ENCODE measurements at places on chromosomes 11 and 22.
A peak's percentile ranks its signal among the peaks of the same experiment; 100 is the strongest.

DNA sequence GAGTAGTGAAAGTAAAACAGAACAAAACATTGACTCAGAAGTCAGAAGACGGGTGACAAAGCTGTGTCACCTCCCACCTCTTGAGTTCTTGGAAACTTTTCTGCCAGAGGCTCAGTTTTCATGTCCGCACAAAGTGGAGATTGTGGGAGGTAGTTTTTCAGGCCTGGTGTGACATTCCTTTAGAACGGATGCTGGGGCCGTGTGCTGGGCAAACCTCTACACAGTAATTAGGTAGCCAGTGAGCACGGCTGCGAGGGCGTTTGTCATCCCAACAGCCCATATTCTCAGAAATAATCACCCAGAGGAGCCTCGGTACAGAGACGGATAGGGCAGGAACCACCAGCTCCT lies 1054.4 kb downstream of the TBC1D22A start:
- DNase-seq: no peak

DNA sequence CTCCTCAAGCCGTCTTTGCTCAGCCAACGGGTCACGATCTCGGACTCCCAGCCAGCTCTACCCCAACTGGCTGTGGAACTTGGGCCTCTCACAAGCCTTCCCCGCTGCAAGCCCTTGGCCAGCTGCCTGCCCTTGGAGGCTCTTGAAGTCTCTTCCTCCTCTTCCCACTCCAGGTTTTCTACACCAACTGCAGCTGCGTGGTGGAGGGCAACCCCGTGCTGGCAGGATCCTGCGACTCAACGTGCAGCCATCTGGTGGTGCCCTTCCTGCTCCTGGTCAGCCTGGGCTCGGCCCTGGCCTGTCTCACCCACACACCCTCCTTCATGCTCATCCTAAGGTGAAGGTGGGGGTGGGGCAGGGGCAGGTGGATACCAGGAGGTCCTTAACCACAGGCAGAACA lies 40.5 kb upstream of the TPBGL start:
- DNase-seq: no peak

DNA sequence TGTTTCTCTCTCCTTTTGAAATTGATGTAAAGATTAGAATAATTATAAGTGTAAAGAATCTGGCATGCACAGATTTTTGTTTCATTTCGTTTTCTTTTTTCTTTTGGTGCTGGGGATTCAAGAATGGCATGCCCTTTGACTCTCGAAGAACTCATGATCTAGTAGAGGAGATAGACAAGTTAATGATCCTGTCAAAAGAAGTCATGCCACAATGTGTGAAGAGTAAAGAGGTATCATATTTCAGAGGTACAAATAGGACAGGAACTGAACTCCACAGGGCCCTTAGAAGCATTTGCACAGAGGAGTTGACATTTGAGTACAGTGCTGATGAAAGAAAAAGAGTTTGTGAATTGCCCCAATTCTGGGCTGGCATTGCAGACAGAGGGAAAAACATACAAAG lies 708.0 kb upstream of the ARHGAP42 start:
- no peak for DNase-seq

GRCh38 chr11:107653076-107653475 lies 58.8 kb downstream of the SLN start:
- no peak for DNase-seq

DNA sequence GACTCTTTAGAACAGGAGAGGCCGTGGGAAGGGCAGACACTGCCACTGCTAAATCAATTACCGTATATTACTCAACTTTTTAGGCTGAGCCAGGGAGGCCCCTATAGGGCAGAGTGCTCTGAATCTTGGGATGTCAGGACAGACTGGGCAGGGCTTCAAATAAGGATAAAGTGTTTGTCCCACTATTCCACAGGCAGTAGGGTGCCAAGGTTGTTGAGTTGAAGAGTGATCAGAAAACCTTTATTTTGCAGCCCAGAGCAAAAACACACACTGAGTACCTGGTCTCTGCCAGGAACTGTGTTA lies 1.6 kb upstream of the B4GAT1 start:
- DNase-seq: no peak

- no peak for DNase-seq
Observed at GRCh38 chr11:45247433-45247832, 38.7 kb downstream of the SYT13 start.

DNA sequence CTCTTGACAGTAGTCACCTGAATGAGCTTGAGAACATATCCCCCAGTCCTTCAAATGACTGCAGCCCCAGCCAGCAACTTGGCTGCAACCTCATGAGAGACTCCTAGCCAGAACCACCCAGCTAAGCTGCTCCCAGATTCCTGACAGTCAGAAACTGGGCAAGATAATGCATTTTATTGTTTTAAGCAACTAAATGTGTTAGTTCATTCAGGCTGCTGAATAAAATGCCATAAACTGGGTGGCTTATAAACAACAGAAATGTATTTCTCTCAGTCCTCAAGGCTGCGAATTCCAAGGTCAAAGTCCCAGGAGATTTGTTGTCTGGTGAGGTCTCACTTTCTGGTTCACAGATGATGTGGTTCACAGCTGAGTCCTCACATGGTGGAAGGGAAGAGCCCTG lies 5.8 kb upstream of the PAMR1 start:
- no peak for DNase-seq

- no peak for DNase-seq
Observed at GRCh38 chr22:50568626-50569025, 5.9 kb upstream of the SYCE3 start.

DNA sequence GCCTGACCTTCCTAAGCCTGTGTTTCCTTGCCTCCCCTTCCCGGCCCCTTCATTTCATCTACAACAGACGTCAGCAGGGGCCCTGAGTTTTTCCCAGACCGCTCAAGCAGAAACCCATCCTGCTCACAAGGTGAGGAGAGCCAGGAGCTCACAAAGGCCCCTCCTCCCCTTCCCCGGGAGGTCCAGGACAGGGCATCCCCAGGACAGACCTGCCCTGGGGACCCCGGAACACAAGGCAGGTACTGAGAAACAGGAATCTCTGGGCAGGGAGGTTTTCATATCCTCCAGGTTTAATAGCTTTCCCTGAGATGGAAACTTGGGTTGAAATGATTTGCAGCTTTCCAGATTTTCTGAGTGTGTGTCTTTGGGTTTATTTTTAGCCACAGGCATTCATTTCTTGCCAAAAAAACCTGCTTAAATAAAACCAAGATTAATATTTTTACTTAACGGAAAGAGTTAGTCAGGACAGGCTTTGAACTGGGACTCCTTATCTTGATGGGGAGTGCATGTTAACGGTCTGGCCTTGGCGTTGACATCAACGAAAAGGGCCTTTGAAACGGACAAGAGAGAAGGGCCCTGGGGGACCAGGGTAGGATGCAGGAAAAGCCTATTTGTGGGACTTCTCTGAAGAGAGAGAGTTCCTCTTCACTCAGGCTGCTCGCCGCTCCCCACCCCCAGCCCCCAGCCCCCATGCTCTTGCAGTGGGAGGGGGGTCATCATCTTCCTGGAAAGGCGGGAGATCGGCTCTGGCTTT lies 38.5 kb downstream of the TIMP3 start:
- no peak for DNase-seq

- no peak for DNase-seq
Observed at GRCh38 chr22:37352481-37352880, 70.2 kb downstream of the CYTH4 start.

- no peak for DNase-seq
Observed at GRCh38 chr11:15841931-15842740, 514.2 kb downstream of the SOX6 start.

DNA sequence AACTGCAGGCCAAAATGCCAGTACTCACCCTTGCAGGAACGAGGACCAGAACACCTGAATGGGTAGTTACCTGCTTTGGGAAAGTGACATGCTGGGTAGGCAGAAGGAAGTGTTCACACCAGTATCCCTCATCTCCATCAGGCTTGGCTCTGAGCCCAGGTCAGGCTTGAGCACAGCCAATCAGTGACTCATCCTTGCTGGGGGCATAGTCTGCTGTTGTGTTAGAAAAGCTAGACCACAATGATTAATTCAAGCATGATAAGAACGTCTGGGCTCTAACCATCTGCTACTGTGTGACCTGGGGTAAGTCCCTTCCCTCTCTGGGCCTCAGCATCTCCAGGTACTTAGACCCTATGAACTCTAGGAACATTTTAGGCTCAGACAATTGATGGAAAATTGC lies 450.4 kb downstream of the MIAT start:
- DNase-seq: no peak

DNA sequence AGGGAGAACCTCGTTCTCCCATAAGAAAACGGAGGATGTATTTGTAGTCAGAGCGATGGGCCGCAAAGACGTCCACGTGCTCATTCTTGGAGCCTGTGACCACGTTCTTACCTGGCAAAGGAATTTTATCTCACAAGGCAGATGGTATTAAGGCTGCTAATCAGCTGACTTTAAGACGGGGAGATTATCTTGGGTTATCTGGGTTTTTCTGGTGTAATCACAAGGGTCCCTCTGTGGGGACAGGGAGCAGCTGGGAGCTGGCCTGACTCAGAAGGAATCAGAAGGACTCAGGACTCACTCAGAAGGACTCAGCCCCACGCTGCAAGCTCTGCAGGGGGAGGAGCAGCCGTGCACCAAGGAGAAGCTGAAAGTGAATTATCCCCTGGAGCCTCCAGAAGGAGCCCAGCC lies 7.5 kb upstream of the SIGIRR start:
- no peak for DNase-seq

DNA sequence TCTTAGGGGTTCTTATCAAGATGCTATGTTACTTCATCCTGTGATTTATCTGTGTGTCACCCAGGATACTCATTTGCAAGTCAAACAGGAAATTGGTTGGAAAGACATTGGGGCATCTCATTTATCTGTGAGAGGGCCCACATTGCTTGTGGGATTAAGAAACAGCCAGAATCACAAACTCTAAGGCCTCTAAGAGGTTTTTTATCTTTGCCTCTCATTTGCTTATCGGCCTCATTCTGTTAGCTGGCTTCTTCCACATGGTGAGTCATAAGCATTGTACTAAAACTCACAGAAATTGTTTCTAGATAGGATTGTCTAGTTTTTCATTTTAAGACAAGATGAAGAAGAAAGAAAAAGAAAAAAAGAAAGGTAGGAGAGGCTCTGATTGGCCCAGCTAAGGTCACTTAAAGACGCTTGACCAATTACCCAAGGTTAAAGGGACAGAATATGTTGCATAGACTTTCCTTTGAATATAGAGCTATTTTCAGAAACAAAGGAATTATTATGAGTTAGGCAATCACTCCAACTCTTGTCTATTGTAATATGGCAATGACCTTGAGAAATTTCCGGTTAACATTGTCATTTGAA lies 121.9 kb downstream of the ARHGAP42 start:
- no peak for DNase-seq

DNA sequence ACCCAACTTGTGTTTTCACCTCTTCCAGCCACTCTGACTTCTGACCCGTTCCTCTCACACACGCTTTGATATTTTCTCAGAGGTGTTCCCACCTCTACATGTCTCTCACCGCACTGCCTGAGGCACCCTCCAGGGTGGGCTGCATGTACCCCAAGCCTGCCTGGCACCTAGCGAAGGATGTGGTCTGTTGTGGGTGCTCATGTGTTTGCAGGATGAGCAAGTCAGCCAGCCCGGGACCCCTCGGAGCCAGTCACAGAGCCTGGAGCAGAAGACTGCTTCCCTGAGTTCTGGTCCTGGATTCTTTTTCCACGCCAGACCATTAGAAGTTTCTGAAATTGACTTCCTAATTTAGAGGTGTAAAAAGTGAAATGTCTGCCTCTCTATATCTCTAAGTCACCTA lies 3.8 kb downstream of the GTSE1 start:
- no peak for DNase-seq

DNA sequence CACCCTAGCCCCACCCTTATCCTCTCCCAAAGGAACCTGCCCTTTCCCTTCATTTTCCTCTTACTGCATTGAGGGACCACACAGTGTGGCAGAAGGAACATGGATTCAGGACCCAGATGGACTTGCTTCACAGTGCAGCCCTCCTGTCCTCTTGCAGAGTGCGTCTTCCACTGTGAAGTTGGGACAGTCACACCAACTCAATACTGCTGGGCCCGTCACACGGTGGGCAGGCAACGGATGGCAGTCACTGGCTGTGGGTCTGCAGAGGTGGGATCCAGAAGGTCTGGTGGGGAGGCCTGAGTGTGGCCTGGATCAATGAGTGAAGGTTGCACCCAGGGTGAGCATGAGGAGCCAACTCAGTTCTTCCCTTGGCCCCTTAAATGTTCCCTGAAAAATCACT lies 129.9 kb upstream of the B3GAT1 start:
- no peak for DNase-seq

GRCh38 chr22:39967996-39968972 lies 8.1 kb downstream of the TMA7B start:
- no peak for DNase-seq

DNA sequence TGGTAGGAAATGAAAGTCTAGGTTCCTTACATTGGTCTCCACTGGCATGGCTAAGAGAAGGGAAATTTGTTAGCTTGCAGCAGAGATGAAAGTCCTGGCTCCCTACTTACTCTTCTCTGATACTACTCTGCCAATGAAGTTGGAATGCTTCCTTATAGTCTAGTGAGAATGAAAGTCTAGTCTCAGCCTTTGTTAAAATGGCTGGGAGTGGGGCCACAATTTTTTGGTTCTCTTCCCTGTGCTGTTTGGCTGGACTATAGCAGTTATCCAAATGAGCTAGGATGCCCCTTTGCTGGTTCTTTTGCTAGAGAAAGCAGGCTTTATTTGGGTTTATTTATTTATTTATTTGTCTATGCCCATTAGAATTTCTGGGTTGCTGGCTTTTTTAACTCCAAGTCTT lies 414.3 kb downstream of the AASDHPPT start:
- peak; percentile 4 for DNase-seq

DNA sequence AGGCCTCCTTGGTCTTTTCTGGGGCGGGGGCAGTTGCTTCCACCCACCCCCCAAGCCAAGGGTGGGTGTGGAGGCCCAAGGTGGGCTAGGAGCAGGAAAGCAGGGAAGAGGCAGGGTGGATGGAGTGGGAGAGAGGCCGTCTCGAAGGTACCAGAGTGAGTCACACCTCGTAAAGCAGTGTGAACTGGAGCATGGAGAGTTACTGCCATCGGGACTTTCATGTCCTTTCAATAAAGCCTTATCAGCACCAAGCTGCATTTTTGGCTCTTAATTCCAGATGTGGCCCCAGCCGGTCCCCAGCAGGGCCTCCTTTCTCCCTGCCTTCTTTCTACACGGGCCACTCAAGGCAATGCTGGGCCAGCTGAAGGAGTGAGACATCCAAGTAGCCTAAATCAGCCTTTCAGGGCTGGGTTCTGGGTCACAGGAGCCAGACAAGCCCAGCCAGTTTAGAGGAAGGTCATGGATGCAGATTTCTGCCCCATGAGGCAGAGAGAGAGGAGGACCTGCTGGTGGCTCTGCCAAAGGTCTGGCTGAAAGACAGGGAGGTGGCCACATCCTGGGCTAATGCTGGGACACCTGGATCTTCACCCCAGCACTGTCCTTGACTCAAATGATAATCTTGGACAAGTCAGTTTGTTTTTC lies 59.0 kb upstream of the CD82 start:
- no peak for DNase-seq
